ENCODE measurements at places on chromosomes 5 and 9.

GRCh38 chr9:21357479-21358460 lies 7.1 kb upstream of the IFNA6 start:
- no peak for DNase-seq

DNA sequence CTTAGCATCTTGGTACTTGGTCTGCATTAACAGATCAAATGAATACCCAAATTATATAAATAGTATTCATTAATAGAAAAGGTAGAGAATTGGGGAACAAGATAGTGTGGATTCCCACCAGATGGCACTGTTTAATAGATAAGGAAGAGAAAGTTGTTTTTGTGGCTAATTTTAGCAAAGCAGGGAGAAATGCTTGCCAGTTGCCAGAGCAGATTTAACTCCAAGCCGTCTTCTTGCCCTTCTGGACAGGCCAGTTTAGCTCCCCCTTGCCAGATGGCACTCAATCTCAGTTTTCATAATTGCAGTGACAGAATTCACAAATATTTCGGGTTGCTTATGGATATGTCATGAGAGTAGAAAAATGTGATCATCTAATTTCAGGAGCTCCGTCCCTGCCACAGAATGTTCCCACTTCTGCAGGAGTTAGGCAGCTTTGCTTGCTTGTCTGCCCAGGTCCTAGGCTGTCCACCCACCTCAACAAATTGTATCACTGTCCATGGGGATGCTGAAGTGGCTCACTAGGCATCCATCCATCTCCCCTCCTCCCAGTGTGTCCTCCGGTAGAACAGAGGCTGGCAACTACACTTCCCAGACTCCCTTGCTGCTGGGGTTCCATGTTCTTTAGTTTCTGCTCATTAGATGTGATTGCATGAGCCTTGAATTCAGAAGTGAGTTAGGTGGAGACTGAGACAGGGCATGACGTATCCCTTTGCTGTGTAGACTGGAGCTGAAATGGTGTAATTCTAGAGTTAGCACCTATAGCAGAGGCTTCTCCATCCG lies 11.8 kb upstream of the HEXB start:
- peak; percentile 18 for DNase-seq

DNA sequence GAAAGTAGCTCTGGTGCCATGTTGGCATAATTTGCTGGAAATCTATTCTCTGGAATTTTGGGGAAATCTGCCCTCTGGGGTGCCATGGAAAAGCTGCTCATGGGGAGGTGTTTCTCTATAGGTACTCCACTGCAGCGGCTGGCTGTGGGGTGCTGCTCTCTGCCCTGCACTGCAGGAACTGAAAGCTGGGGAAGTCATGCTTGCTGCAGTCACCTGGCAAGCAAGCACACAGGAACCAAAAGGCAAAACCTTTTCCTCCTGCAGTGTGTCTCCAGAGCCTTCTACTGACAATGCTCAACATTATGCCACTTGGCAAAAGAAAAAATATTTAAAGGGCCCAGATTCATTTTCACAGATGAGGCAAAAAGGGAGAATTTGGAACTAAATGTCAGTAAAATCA lies 25.8 kb upstream of the CARNMT1 start:
- DNase-seq, result no peak

DNA sequence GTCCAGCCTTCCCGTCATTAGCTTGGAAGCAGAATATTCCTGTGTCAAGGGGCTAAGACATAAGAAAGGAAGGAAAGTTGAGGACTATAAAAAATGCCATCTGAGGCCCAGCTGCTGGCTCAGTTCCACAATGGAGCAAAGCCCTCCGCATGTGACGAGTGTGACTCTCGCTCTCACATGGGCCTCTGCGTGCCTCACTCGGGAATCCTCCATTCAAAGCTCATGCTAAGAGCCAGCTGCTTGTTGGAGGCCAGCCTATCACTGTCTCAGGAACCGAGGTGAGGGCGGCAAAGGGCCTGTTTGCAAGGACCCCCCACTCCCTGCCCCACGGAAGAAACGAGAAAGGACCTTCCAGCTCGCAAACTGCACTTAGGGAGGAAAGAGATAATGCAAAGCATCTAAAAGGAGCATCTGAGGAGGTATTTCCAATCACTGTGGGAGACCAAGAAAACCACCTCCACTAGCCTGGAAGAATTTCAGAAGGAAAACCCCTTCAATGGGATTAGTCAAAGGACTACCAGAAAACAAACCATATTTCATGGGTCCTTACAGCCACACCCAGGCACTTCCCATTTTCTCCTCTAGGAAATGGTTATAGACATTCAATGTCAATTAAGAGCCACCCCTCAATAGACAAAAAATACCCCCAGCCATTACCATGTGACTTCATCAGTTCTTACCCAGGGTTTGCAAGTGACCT lies 95.3 kb downstream of the PRRT1B start:
- no peak for DNase-seq

- no peak for DNase-seq
Observed at GRCh38 chr5:76579166-76579937, 43.9 kb downstream of the F2RL2 start.

GRCh38 chr5:81852291-81853029 lies 101.6 kb upstream of the SSBP2 start:
- peak; percentile 60 for DNase-seq
